ENCODE measurements at places on chromosomes 3 and 15.

- DNase-seq, result no peak
Observed at GRCh38 chr3:160842021-160843005, 86.3 kb downstream of the PPM1L start.

- DNase-seq, result peak; percentile 70
Observed at GRCh38 chr3:33277193-33277882, at the start of gene FBXL2. FBXL2 (plus strand) TSS chr3:33277442; CDS start chr3:33277513, 71 bp downstream.

DNA sequence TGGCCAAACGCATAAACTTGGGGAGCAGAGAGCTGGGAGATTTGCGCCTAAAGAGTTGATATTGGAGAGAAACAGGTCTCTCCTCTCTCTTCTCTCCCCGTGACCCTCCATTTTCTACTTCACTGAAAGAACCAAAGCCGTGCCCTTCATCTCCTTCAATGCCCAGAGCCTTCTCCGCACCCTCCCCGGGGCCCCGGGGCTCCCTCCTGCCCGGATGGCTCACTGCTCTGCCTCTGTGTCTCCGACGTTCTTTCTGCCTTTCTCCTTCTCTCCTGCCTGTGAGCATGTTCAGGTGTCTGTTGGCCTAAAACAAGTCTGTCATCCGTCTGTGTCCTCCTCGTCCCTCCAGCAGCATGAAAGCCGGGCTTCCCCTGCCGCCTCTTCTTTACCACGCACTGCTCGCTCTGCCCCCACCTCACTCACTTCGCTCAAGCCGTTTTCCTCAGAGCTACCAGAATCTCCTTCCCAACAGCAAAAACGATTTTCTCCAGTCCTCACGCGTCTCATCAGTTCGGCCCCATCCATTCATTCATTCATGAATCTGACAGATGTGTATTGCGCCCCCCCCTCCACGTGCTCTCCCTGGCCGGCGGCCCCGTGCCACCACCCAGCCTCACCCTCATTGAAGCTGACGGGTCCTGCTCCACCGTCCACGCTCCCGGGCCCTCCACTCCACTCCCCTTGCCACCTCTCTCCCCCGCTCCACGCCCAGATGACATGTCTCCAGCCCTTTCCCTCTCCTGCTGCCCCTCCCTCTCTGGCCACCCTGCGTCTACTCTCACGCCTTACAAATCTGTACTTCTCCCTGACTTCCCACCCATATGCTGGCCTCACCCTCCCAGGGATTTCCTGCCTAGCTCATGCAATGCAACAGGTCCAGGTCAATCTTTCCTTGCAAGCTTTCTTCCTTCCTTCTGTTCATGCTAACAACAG lies 10.2 kb downstream of the MUC4 start:
- DNase-seq, result no peak

DNA sequence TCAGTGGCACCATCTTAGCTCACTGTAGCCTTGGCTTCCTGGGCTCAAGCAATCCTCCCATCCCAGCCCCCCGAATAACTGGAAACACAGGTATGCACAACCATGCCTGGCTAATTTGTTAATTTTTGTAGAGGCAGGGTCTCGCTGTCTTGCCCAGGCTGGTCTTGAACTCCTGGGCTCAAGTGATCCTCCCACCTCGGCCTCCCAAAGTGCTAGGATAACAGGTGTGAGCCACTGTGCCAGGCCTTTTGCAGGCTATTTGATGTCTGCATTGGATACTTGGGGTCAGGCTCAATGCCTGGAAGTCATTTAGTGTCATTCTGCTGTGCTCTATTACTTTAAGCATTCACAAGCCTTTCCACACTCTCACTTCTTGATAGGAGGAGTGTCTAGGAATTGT lies 17.6 kb downstream of the LIMD1 start:
- no peak for DNase-seq

DNA sequence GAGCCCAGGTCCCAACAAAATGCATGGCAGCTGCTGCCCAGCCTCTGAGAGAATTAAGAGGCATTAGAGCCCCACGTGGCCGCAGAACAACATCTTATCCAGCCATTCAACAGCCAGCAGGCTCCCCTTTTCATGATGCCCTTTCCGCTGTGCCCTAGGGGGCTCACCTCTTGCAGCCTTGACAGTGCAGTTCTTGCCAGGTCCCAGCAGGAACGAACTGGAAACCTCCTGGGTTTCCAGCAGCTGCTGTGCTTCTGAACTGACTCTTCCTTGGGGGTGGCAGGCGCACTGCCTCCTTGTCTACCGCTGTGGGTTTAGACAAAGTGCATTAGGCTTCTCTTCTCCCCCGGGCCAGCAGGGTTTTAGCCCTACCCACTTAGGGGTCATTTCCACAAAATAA lies 85.2 kb downstream of the FAM174B start:
- DNase-seq, result no peak

DNA sequence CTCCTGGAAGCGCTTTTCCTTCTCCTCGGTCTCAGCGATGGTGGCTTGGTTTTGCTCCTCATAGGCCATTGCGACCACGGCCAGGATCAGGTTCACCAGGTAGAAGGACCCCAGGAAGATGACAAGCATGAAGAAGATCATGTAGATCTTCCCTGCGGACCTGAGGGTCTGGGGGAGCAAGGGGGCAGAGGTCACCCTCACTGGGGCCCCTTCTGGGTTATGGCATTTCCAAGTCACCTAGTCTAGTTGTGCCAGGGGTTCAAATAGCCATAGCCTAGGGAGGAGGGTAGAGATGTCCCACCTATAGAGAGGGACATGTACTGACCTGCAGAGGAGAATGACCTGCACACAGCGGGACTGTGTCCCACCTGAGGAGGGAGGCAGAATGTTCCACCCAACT lies 43.5 kb downstream of the SCN5A start:
- DNase-seq, result no peak

- peak; percentile 92 for DNase-seq
Observed at GRCh38 chr3:177827511-177828207, 630.4 kb upstream of the TBL1XR1 start.

GRCh38 chr15:34821831-34822230 lies 26.5 kb upstream of the ACTC1 start:
- no peak for DNase-seq

DNA sequence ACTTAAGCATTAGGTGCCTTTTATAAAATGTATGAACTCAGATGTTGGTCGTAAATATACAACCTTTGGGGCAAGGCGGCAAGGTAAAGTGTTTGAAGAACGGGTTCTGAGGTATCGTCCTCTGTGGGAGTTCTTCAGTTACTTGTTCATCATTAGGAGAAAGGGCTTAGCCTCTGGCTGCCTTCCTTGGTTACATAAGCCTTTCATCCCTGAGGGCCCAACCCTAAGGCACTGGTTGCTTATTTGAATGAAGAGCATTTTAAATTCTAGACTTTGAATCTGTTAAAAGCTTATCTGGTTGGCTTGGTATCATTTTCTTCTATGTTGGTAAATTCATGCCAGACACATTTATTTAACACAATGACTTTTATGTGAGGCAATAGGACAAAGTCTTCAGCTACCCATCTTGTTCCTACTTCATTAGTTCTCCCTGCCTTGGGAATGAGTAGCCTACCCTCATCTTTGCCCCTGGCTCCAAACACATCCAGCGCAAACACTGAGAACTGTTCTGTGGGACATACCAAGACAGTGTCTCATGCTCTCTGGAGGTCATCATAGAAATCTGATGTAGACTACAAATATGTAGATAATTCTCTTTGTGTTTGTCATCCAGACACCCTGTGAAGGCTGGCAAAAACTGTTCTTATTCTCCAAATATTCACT lies 12.4 kb upstream of the CCDC80 start:
- DNase-seq, result peak; percentile 99

GRCh38 chr3:53593611-53594010 lies 99.2 kb downstream of the CACNA1D start:
- DNase-seq, result no peak

Data from fibroblast of lung (primary cell).